Hypothalamus (tissue), 51 donors: ENCODE measurements at places on chromosomes 4 and X.

DNA sequence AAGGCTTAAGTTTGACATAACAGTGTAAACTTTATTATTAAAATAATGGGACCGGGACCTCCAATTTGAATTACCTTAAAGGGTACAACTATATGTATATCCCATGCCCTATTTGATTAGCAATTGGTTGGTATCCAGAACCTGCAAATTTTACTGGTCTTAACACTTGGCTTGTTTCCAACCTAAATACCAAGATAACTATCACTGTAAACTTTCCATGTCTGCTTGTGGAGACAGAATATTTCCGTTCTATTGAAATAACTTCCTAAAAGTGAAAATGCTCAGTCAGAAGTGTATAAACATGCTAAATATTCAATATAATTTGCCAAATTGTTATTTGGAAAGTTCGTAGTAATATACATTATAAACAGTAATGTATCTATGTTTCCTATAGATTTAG, 154.0 kb downstream of the TMEM47 start:
- DNase-seq: no peak

- no peak for DNase-seq
These were observed 79.0 kb downstream of the DIAPH2 start for GRCh38 chrX:96763608-96764007.

GRCh38 chr4:118259111-118259510, 93.7 kb downstream of the PRSS12 start:
- no peak for DNase-seq

- no peak for DNase-seq
These were observed 326.5 kb downstream of the TEX13C start for GRCh38 chrX:125646195-125646594.

- DNase-seq: peak; percentile 37
These were observed 94.7 kb downstream of the SEL1L3 start for GRCh38 chr4:25767877-25768725.

- no peak for DNase-seq
These were observed 362.0 kb upstream of the CT83 start for GRCh38 chrX:116824785-116825184.
